ENCODE measurements at places on chromosomes 7 and 10. TPM values are rescaled to one million over a fixed set of nuclear protein-coding genes. Genes with fewer than 3 reads are reported as not detected.

DNA sequence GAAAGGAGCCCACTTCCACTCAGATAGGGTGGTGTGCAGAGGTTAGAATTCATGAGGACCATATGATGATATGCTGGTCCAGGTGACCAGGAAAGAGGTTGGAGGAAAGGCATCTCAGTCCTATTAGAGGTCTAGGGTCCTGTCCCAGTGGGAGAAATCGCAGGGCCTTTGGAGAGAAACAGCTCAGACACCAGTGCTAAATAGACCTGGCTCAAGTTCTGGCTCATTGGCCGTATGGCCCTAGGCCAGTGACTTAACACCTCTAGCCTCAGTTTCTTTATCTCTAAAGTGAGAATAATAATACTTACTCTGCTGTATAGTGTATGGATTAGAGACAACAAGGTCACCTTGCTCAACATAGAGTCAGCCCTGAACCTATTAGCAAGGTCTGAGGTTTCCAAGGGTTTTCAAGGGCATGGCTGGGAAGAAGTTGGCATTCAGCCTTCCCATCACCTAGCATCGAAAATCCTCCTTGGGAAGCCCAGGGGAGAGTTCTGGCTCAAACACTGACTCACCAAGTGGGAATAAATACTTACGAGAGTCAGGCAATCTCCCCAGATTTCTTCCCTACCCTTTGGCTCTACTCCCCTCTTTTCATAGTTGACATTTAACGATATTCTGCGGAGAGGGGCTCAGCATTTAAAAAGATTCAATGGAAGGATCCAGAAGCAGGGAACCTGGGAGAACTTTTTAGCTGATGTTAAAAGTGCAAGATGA, 473.1 kb upstream of the PODXL start:
- peak; percentile 92 for DNase-seq

Gene LRIT1
- total RNA-seq: 3.6 TPM

DNA sequence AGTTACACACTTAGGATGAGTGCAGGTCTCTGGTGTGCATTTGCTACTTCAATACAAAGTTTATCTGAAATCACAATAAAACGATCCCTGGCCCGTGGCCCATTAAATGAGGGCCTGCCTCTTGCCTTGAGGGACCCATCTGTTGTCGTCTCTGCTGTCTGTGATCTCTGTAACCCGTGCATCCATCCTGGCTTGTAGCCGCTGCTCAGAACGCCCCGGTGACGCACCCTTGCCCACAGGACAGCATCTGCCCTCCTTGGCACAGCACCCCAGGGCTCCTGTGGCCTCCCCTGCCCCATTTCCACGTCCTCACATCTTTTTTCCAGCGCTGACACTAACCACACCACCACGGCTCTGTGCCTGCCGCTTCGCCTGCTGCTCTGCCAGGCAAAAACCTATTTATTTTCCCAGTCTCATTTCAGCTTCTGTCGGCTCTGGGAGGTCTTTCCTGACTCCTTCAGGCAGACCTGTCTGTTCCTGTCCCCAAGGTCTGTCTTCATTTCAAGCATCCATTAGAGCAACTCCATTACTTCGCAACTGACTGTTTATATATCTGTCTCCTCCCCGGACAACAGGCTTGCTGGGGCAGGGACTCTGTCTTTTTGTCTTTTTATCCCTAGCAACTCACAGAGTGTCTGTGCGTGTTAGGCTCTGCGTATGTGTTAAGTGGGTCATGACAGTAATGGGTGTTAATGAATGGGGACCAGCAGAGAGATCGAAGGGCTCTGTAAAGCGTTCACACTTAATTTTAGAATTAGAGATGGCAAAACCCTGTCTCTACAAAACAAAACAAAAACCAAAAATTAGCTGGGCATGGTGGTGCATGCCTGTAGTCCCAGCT, 16.4 kb downstream of the CARD11 start:
- peak; percentile 14 for DNase-seq

DNA sequence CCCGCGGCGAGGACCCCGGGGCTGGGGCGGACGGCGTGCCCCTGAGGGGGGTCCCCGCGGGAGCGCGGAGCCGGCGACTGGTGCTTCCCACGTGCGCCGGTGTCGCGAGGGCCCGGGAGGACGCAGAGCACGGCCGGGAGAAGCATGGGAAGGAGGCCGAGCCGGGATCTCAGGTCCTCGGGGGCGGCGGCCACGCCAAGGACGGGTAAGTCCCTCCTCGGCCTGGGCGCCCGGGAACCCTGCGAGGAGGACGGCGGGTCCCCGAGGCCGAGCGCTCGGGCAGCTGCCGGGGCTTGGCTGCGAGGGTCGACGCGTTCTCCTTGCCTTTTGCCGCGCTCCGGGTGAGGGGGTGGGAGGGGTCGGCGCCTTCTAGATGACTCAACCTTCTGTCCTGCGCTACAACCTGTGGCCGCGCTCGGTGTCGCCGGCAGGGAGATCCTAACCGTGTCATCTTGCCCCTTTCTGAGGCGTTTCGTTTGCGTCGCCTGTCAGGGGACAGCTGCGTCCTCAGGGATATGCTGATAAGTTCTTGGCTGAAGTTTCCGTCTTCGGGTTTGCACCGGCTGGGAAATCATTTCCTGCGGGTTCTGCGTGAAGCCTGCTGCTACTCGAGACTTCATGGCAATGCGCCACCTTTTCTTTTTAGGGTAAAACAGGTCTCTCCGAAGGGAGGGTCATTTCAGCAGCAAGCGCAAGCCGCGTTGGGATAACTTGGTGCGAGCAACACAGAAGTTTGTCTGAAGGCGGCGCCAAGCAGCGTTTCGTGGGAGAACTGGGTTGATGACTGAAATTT, 529 bp downstream of the TASOR2 start:
- peak; percentile 82 for DNase-seq

GRCh38 chr7:101953248-101953819, 135.9 kb downstream of the CUX1 start:
- peak; percentile 99 for DNase-seq

GRCh38 chr7:91242097-91242844, 22.0 kb upstream of the FZD1 start:
- DNase-seq: peak; percentile 43

- DNase-seq: no peak
These were observed 1.2 kb upstream of the SP8 start for GRCh38 chr7:20787660-20788419.

Gene ANKRD22
- total RNA-seq: 1.4 TPM

Gene GRID1
- total RNA-seq: 7.2 TPM

Gene JAKMIP3
- total RNA-seq: 0.72 TPM

GRCh38 chr10:36266923-36267322, 624.8 kb upstream of the FZD8 start:
- no peak for DNase-seq

- DNase-seq: no peak
These were observed 95.9 kb downstream of the RGS10 start for GRCh38 chr10:119446441-119447277.

- peak; percentile 54 for DNase-seq
These were observed 68.4 kb downstream of the ABCC2 start for GRCh38 chr10:99850767-99851340.

- DNase-seq: no peak
These were observed 1.3 kb upstream of the SORCS3 start for GRCh38 chr10:104639590-104640338.
